ENCODE measurements at places on chromosomes 2 and 18. TPM values are rescaled to one million over a fixed set of nuclear protein-coding genes. Genes with fewer than 3 reads are reported as not detected.

Gene ZSWIM2
- 0.62 TPM for total RNA-seq

Gene FAM110C
- not detected for total RNA-seq

Gene IL37
- total RNA-seq = not detected

Gene DSG4
- total RNA-seq = not detected

Gene VWA3B
- not detected for total RNA-seq

Gene CAVIN2
- 1.2 TPM for total RNA-seq

Gene STARD6
- total RNA-seq = not detected

Gene PROC
- total RNA-seq = not detected

Gene COL6A3
- 2,978 TPM for total RNA-seq

Gene GALNT13
- 0.87 TPM for total RNA-seq

Gene BOLL
- not detected for total RNA-seq

Gene NOP58
- total RNA-seq = 87.9 TPM

Gene PLCL1
- total RNA-seq = 1.9 TPM

Gene MFSD2B
- total RNA-seq = under 0.01 TPM

Gene ATP5F1A
- total RNA-seq = 1,148 TPM

Gene MGAT4A
- total RNA-seq = 0.87 TPM

Gene GDF7
- 4.0 TPM for total RNA-seq

Gene MYO5B
- total RNA-seq = under 0.01 TPM

Gene RHOB
- total RNA-seq = 69.7 TPM

Gene CNGA3
- total RNA-seq = not detected

Gene EVX2
- total RNA-seq = 0.11 TPM

Gene TMEM182
- 1.5 TPM for total RNA-seq

Gene CFAP210
- total RNA-seq = not detected

Gene ZFAND2B
- 25.5 TPM for total RNA-seq

Gene FABP1
- not detected for total RNA-seq
